Left ventricle myocardium inferior (tissue), 1 donor: ENCODE measurements at places on chromosomes 7 and 10.
A peak's percentile ranks its signal among the peaks of the same experiment; 100 is the strongest.

- DNase-seq: no peak
These were observed 521.0 kb downstream of the KIF20B start for GRCh38 chr10:90222372-90222771.

- DNase-seq: no peak
These were observed 46.9 kb downstream of the PIK3CG start for GRCh38 chr7:106911959-106912358.

GRCh38 chr10:29736366-29737073, 101.7 kb upstream of the SVIL start:
- DNase-seq: peak; percentile 63

- DNase-seq: no peak
These were observed 4.2 kb downstream of the MNX1 start for GRCh38 chr7:157006205-157006747.
